Bladder microvascular endothelial cell (primary cell): ENCODE measurements at places on chromosomes 2 and 18. TPM values are rescaled to one million over a fixed set of nuclear protein-coding genes. Genes with fewer than 3 reads are reported as not detected.

The FECH gene
- total RNA-seq = 15.4 and 31.3 TPM in 2 replicates

The RABL2A gene
- 1.6 and 7.2 TPM in 2 replicates for total RNA-seq

The DNAH7 gene
- total RNA-seq = under 0.01 and 0.06 TPM in 2 replicates

The C2orf78 gene
- not detected in 2 replicates for total RNA-seq

The ARL4C gene
- 4.5 and 10.4 TPM in 2 replicates for total RNA-seq

The LOXHD1 gene
- 0.06 and 0.16 TPM in 2 replicates for total RNA-seq

The IL36G gene
- not detected in 2 replicates for total RNA-seq

The IL1RL1 gene
- 3.1 and 3.3 TPM in 2 replicates for total RNA-seq

The INHBB gene
- 0.19 and 6.0 TPM in 2 replicates for total RNA-seq

The TUBA3E gene
- total RNA-seq = not detected in 2 replicates

The CCDC148 gene
- total RNA-seq = 0.44 and 0.65 TPM in 2 replicates

The ANKRD30B gene
- not detected in 2 replicates for total RNA-seq
